AG09309 (cell line): ENCODE measurements at places on chromosomes 3 and 15.

GRCh38 chr15:38226608-38227266 lies 25.9 kb upstream of the SPRED1 start:
- peak; percentile 33 for DNase-seq

GRCh38 chr15:73927476-73928240 lies 1.4 kb downstream of the LOXL1 start:
- DNase-seq, result no peak

DNA sequence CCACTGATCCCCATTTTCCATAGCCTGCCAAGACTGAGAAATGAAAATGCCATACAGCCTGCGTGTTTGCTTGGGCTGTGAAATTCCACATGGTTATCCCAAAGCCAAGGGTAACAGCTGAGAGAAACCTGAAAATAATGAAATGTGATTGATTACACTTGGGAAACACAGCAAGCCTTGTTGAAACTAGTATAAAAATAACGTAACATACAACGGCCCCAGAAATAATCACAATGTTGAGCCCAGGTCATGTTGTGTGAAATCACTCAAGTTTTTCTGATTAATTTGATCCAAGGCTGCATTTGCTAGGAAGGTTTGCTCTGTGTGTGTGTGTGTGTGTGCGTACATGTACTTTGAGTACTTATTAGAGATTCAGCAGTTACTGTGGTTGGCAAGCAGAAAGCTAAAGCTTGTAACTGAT lies 269.0 kb downstream of the OXSM start:
- no peak for DNase-seq

- DNase-seq, result no peak
Measured at GRCh38 chr3:149179220-149179619, 42.4 kb downstream of the CP start.

- no peak for DNase-seq
Measured at GRCh38 chr15:45187894-45188830, at the start of gene SHF. TSS of gene SHF (minus strand) at chr15:45187966. CDS start at chr15:45187951, 15 bp downstream.

GRCh38 chr15:75712668-75713337 lies at the start of gene CSPG4:
TSS of gene CSPG4 (minus strand) at chr15:75712848. CDS start at chr15:75712755, 93 bp downstream.
- no peak for DNase-seq

DNA sequence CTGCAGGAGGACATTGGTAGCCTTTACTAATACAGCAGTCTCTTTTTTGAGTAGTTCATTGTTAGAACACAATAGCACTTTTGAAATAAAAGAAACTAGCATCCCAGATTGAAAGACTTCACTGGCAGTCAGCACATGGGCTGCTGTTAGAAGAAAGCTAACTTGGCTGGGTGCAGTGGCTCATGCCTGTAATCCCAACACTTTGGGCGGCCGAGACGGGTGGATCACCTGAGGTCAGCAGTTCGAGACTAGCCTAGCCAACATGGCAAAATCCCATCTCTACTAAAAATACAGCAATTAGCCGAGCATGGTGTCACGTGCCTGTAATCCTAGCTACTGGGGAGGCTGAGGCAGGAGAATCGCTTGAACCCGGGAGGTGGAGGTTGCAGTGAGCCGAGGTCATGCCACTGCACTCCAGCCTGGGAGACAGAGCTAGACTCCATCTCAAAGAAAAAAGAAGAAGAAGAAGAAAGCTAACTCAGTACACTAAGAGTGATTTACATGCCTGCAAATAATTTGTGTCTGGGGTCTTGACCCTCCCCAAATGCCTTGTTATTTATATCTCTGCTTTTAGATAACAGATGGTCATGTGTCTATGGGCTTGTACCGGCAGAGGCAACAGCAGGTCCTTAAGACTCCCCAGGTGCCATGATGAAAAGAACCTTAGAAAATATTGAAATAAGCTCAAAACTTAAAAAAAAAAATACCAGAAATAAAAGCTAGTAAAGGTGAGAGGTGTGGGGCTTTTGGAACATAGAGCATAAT lies 9.7 kb downstream of the TPM1 start:
- DNase-seq, result no peak

DNA sequence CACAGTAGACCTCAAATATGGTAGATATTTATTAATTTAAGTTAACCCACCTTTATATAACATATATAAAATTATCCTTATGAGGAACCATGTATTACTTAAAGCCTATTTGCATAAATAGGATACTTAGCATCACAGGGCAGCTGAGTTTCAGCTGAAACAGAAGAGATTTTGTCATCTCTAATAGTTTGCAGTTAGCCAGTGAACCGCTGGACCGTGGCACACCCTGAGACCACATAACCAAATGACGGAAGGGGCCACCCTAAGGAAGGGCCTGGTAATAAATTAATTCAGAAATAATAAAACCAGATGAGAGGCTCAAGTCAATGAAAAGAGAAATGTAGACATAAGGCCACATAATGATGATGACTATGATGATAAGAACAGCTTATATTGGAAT lies 107.7 kb downstream of the MYO5A start:
- no peak for DNase-seq

DNA sequence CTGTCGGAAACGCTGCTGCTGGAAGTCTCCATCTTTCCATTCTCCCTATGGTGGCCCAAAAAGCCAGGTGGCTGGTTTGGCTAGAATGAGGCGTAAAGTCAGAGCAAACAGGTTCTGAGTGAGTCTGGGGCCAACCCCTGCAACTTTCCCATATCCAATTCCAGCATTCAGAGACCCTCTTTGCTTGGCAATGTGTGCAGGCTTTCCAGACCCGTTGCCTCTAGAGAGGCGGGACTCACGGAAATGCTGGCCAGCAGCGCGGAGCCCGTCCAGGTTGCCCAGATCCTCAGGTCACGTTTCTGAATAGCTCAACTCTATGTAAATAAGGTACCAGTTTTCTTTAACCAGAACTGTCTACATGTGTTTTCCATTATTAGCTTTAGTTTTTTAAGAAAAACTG lies 68.0 kb downstream of the VGLL4 start:
- no peak for DNase-seq

GRCh38 chr3:116084999-116085791 lies 360.1 kb downstream of the LSAMP start:
- DNase-seq, result no peak

DNA sequence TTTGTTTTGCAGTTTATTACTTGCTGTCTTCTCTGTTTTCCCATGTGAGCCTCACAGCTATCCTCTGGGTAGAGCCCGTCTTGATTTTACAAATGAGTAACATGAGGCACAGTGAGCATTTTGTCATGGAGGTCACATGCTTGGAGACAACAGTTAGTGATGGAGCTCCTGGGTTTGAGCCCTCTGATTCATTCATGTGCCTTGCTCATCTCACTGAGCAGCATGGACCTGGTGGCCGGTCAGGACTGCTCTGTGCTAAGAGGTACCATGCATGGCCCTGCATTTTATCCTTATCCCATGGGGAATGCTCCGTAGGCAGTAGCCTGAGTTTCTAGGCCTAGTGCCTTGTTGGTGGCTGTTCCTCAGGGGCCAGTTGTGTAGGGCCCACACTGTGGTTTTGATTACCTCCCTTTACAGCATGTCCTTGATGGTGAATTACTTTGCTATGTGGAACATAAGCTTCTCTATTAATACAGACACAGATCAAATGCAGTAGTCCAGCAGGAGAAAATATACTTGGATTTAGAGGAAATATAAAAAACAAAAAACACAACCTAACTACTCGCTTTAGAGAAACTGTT lies 35.6 kb downstream of the MAP2K5 start:
- DNase-seq, result no peak

DNA sequence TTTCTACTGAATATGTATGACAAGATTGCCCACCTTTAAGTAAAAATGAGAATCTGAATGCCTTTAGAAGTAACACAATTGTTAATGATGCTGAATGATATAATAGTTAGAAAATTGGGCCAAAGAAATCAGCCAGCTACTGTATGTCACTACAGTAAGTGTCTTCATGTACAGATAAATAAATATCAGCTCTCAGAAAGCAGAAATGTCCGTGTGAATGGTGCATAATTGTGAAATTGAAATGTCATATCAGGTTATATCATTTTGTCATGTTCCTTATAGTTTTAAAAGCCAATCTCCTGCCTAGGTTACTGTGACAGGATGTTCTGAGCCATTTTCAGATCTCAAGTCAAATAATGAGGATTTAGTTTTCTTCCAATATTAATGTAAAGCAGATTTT lies 90.6 kb upstream of the SNTN start:
- DNase-seq, result no peak

DNA sequence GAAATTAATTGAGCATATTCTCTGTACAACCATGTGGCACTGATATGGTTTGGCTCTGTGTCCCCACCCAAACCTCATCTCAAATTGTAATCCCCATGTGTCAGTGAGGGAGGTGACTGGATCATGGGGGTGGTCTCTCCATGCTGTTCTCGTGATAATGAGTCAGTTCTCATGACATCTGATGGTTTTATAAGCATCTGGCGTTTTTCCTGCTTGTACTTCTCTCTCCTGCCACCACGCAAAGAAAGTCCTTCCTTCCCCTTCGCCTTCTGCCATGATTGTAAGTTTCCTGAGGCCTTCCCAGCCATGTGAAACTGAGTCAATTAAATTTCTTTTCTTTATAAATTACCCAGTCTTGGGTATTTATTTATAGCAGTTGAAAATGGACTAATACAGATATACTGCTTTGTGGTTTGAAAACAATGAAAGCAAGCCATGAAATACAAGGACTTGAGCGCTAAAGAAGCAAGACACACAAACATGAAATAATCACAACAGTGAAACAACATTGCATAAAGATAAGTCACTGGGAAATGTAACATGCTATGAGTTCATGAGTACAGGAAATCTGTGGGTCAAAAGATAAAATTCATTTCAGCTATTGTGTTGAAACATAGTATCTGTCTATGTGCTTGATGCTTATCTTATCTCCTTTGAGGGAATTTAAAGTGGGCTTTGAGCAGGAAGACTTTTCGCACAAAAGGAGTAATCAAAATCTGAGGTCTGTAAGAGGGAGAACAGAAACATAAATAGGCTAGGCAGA lies 288.7 kb downstream of the GBE1 start:
- no peak for DNase-seq

DNA sequence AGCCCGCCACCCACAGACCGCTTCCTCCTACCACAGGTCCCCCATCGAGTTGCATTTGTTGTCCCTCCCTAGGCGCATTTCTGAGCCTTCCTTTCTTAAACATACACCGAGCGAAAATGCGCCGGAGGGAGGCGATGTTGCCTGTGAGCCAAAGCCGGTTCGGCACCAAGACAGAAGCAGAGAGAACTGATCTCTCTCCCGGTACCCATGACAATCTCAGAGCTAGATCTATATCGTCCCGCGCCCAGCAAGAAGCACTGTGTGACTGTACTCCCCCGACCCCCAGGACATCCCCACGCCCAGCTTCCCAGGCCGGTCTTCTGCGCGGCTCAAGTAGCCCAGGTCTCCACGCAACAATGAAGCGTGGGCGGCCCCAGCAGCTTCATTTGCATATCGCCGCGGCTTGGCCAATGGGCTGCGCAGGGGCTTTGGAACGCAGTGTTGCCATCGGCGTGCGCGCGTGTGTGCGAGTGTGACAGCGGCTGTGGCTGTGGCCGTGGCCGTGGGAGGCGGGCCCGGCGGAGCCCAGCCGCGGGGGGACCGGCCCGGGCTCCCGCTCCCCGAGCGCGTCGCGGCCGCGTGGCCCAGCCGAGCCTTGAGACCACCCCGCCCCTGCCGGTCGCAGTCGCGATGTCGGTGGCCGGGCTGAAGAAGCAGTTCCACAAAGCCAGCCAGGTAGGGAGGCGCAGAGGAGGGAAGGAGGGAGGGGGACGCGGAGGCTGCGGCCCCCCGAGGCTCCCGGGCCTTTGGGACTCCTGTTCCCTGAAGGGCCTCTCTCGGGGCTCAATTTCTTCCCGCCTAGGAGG lies at the start of gene SH3GL3:
Gene SH3GL3, plus strand, starts transcription at position 438 of the 806 bp plus-strand sequence. Its CDS starts 193 bp downstream, at position 631.
- no peak for DNase-seq

DNA sequence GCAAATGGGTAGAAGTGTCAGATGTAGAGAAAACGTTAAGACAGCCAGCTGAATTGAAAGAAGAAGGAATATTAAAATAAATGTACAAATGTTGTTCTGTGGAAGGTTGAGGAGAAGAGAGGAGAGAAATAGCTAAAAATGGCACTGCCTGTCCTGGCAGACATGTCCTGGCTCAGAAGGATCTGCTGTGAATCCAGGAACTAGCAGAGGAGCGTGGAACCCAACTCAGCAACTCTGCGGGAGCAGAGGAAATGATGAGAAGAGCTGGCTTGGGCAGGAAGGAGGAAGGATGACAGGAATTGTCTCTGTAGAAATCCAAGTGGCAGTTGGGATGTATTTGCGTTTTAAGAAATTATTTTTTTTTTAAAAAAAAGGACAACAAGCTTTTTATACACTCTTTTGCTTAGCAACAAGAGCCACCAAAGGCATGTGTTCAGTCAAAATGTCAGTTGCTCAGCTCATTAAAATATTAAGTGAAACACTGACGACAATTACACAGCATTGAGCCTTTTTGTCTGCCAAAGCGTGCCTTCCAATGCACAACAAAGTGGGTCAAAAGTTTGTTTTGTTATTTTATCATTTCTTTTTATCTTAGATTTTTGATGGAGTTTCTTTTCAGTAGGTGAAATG lies 16.1 kb downstream of the NANOGP8 start:
- no peak for DNase-seq

DNA sequence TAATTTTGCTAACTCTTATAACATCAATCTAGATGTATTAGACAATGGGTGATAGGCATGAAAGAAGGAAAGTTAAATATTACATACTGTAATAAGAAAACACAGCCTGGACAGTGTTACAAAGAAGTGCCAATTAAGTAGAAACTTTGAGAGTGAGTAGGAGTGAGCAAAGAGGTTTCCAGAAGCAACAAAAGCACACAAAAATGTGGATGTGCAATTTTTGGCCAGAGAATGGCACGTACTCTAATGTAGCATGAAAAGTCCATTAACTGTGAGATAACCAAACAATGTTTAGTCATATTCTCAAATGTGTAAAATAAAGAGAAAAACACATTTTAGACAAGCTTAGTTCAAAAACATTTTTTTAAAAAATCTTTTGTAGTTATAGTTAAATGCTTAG lies 567.3 kb downstream of the ROBO1 start:
- DNase-seq, result no peak
